ENCODE measurements at places on chromosomes 12 and 14.
A peak's percentile ranks its signal among the peaks of the same experiment; 100 is the strongest.

GRCh38 chr12:109739747-109740693, 26.4 kb downstream of the FAM222A start:
- DNase-seq: no peak

- DNase-seq: no peak
Observed at GRCh38 chr12:26011099-26011498, 52.6 kb downstream of the RASSF8 start.

DNA sequence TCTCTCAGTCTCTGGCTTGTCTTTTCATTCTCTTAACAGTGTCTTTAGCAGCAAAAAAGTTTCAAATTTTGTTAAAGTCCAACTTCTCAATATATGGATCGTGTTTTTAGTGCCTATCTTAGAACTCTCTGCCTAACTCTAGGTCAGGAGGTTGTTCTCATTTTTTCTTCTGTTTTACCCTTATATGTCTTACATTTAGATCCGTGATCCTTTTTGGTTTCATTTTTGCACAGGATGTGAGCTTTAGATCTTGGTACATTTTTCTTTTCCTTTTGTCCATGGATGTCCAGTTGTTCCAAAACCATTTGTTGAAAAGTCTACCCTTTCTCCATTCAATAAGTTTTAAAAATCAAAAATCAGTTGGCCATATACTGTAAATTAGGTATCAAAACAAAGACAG, 6.8 kb downstream of the VRK1 start:
- DNase-seq: no peak

- no peak for DNase-seq
Observed at GRCh38 chr12:3271639-3272038, 194.5 kb downstream of the TSPAN9 start.

- DNase-seq: no peak
Observed at GRCh38 chr12:47741340-47741703, 16.0 kb upstream of the ENDOU start.

GRCh38 chr14:67562776-67563150, 29.7 kb downstream of the PLEKHH1 start:
- no peak for DNase-seq

GRCh38 chr12:96194971-96195844, 1.0 kb downstream of the ELK3 start:
- DNase-seq: peak; percentile 46

DNA sequence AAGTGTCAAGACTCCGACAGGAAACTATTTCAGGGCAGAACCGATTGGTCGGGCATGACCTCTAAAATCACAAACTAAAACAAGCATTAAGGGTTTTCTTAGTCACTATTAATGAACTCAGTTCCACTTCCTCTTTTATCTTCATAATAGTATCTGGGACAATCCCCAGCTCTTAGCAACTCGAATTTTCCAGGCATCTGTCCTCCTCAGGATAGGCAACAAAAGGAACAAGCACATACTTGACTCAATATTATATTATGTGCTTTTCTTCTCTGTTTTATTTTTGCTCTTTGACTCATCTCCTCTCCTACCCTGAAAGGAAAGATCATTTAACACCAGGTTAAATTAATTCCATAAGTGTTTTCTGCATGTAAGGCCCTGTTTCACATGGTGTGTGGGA, 638.3 kb upstream of the TBX3 start:
- DNase-seq: no peak

DNA sequence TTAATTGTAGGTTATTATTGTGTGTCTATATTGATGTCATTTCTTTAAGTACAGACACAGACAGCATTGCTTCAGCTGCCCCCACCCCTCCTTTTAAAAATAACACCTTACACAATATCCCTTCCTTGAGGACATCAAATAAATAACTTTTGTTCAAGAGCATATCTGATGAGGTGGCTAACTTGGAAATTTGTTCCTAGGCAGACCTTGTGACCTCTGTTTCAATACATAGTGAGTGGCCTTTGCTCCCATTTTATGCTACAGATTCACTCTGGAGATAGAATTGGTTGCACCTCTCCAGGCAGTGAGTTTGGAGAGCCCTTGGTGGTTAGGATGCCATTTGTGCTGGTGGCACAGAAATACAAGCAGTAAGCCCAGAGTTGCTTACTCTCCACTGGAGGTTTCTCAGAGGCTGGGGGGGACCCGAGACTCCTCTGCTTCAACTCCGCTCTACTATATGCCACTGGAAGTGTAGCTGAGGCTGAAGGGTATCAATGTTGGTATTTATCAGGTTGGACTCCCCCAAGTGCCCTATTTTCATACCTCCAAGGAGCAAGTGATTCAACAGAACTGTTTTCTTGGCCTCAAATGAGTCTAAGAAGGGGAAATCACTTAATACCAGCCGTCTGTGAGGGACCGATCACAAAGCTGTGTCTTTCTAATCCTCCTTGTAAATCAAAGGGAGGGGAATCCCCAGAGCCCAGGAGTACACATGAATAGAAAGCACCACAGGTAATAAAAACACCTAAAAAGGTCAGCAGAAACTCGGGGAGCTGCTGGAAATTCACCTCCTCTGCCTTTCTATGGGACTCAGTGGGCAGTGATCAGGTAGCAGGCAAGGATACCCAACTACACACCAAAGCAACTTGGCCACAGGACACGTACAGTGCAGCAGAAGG, 463.1 kb downstream of the RAD51B start:
- peak; percentile 26 for DNase-seq

DNA sequence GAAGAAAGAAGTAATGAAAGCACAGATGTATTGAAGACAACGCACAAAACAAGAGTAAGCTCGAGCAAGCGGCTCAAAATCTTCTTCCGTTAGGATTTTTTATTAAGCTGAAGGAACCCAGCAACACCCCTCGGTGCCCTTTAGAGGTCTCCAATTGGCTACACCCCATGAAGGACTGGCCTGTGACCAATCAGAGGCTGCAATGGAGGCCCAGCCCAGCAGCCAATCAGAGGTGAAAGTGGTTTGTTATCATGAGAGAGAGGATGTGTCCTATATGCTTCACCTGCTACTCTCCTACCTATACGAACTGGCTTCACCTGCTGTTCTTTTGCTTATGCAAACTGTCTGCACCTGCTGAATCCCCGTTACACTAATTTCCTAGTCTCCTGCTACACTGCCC, 358.8 kb downstream of the C12orf50 start:
- DNase-seq: no peak

DNA sequence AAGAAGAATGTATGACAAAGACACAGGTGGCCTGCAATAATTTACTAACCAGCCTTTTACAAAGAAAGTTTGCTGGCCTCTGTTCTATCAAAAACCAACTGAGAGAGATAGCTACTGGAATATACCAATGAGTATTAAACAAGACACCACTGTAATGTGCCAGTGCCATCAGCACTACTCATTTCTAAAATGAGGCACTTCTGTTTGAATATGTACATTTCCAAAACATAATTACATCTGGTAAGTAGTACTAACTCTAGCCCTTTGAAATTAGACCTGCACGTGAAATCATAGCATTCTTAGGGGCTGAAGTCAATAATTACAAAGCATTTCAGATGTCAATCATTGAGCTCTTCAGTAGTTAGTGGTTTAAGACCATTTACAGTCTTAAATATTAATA, 6.9 kb upstream of the SYCP3 start:
- DNase-seq: no peak

DNA sequence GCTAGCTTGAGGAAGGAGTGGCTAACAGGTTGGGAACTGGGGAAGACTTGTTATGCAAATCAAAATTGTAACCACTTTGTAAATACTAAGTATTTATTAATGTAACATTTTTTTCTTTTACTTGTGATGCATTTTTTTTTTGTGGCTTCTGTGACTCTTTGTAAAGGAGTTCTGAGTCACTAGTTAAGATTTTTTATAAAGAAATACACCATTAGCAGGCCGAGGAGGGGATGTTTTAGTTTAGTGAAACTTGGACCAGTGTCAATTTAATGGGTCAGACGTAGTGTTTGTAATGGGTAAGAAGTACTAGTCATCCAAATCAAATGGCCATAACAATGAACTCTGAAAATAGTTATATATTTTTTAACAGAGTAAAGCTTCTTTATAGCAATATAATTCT, 43.1 kb downstream of the AKAP6 start:
- DNase-seq: no peak

GRCh38 chr14:83320837-83321236, 1787.2 kb upstream of the SEL1L start:
- DNase-seq: no peak

GRCh38 chr14:33781236-33781635, 169.6 kb downstream of the EGLN3 start:
- DNase-seq: no peak

GRCh38 chr12:131409211-131409610, 301.7 kb upstream of the SFSWAP start:
- DNase-seq: no peak

GRCh38 chr12:11987901-11988300, 82.8 kb upstream of the BCL2L14 start:
- DNase-seq: no peak

GRCh38 chr12:83865431-83865830, 1047.2 kb downstream of the SLC6A15 start:
- DNase-seq: no peak

- peak; percentile 10 for DNase-seq
Observed at GRCh38 chr12:4215229-4216186, 58.1 kb upstream of the CCND2 start.

DNA sequence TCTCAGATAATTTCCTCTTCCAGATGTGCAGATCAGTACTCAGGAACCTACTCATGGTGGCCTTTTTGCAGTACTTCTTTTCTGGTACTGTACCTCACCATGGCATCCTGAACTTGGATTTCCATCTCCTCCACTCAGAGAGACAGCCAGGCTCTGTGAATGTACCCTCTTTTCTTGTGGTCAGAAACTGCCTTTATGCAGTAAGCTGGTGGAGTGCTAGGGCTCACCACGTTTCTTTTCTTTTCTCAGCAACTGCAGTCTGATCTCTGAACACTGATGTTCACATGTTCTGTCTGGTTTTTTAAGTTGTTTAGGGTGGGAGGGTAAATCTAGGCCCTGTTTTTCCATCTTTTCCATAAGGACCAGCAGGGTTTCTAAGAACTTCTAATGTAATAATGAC, 99.8 kb upstream of the NRXN3 start:
- no peak for DNase-seq

DNA sequence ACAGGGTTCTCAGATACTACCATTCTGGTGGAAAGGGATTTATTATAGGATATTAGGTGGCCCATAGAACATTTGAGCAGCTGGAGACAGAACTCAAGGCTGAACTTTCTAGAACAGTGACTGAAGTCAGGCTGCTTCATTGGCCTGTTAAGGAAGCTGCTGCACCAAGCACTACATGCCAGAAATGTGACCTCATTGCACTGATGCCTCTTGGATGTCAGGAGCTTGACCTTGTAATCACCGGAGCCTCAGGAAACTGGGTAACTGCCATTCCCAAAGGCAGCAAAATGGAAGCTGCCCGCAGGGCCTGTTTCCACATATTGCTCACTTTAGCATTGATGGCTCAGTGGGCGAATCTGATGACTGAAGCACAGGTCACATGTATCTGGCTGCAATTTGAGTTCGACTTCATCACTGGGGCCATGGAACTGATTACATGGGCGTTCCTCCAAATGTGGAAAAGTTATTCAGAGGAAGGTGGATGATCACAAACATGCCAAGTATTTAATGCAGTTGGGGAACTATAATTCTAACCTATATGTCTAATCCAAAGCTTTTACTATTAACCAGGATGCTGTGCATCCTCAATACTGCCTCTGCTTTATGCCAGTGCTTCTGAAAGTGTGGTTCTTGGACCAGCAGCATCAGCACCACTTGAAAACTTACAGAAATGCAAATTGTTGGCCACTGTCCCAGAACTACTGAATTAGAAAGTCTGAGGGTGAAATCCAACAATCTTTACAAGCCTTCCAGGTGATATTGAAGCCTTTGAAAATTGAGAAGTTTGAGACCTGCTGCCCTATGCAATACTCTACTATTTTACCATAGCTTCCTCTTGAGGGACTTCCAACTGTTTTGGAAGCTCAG, 337.2 kb upstream of the NAV3 start:
- no peak for DNase-seq

DNA sequence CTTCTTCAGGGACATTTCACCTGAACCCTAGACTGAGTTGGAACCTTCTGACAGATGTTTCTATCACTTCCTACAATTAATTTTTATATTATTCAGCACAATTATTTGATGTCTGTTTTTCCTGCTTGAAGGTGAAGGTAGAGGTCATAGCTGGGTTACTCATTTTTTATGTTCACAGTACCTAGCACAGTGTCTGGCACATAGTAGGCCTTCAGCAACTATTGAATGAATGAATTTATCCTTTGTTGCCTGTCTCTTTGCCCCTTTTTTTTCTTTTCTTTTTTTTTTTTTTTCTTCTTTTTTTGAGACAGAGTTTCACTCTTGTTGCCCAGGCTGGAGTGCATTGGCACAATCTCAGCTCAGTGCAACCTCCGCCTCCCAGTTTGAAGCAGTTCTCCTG, 29.5 kb upstream of the FAM177A1 start:
- DNase-seq: no peak

- DNase-seq: no peak
Observed at GRCh38 chr12:40002178-40003169, 103.4 kb downstream of the SLC2A13 start.

- DNase-seq: no peak
Observed at GRCh38 chr12:45217846-45218245, 2.0 kb downstream of the ANO6 start.

DNA sequence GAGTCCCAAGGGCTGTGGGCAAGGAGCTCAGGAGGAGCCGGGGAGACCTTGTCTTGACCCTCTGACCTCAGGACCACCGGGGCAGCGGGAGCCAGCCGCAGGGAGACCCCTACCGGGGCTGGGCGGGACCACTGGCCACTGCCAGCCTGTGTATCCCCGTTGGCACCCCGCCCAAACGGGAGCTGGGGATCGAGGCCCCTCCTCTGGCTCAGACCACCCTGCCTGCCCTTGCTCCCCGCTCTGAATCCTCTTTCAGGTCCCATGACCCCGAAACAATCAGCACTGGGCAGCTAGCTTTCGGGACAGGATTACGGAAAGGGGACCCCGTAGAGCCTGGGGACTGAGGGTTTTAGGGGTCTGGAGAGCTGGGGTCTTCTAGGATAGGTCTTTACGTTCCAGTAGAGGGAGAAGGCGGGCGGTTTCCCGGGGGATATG, 1.3 kb downstream of the GLI1 start:
- no peak for DNase-seq

- no peak for DNase-seq
Observed at GRCh38 chr14:98957211-98958047, 314.6 kb downstream of the BCL11B start.

DNA sequence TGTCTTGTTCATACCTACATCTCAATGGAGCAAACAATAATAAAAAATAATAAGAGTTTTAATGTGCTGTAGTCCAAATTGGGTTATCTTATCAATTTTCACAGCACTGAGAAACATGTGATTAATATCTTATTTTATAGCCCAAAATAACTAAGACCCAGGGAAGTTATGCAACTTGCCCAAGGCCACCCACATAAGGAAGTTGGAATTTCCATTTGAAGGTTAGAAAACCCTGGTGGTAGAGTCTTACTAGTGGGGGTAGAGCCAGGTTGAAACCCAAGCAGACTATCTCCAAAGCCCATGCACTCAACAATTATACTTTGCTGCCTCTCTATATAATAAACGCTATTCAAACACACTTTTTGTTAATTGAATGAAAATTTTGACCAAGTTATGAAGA, 270.0 kb upstream of the CAND1 start:
- DNase-seq: no peak
